ENCODE measurements at places on chromosomes 7 and 10. TPM values are rescaled to one million over a fixed set of nuclear protein-coding genes. Genes with fewer than 3 reads are reported as not detected.

Gene MSMB
- not detected for total RNA-seq

Gene FOXI2
- total RNA-seq: not detected

Gene FAM24B
- total RNA-seq: 17.1 TPM

Gene SH2B2
- total RNA-seq: 2.4 TPM

Gene FAM25C
- not detected for total RNA-seq

Data from MCF 10A (cell line).